ENCODE measurements at places on chromosomes 7 and 10. TPM values are rescaled to one million over a fixed set of nuclear protein-coding genes. Genes with fewer than 3 reads are reported as not detected.

The CLDN4 gene
- 6.8 TPM for total RNA-seq

The STRIP2 gene
- 7.6 TPM for total RNA-seq

The IQUB gene
- not detected for total RNA-seq

The CPVL gene
- 12.3 TPM for total RNA-seq

The UCN3 gene
- not detected for total RNA-seq

Data from A375 (cell line).